D341Med (cell line): ENCODE measurements at places on chromosomes 7 and 10.

- DNase-seq, result no peak
These were observed 87.2 kb upstream of the A1CF start for GRCh38 chr10:50972591-50972990.

GRCh38 chr7:96679886-96680285 is 29.8 kb downstream of the SEM1 start:
- DNase-seq, result no peak

DNA sequence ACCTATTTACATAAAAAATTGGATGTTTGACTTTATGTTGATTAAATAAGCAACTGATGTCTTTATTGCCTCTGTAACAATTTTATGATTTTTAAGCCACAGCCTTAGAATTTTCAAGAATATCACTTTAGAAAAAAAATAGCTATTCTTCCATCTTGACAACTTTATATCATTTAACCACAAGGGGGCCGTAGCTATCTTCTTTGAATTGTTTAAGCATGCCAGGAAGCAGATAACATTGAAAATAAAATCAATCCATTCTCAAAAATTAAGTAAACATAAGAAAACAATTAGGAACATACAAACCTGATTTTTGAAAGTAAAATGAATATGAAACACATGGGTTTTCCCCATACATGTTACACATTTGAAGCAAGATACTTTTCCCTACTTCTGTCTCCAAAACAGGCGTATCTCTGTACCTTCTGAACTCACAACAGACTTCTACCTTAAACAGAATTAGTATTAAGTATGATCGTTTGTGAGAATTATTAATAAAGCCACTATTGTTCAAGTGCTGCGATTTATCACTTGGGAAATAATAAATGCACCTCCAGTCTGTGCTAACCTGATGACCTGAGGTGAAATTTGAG is 209.0 kb downstream of the CACNA2D1 start:
- DNase-seq, result no peak

DNA sequence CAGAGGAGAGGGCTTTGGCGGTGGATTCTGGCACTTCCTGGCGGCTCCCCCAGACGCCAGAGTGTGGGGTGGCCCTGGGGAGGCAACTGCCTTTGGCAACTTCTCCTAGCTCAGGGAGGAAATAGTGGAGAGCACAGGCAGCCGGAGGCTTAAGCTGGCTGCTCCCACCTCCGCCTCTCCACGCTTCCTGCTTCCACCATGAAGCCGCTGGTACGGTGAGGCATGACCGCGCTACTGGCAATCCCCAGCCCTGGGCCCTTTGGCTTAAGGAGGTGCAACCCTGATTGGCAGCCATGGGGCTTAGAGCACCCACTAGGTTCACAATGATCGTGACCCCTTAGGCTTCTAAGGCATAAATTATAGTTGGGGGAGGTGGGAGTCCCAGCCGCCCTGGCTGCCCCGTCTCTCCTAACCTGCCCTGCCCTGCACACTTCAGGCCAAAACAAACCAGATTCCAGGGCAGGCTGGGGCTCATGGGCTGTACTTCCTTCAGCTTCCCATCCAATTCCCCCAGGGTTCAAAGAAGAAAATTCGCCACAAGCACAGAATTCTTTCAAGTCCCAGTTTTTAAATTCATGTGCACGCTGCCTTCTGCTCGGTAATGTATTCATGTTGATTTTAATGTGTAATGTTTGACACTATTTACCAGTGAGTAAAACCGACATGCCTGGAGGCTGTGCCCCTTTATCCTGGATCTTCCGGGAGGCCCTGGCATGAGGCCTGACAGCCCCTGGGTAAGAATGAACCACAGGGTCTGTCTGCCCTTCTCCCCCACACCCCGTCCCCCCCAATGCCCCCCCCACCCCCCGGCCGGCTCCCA is 90.7 kb upstream of the LRRC4 start:
- no peak for DNase-seq

DNA sequence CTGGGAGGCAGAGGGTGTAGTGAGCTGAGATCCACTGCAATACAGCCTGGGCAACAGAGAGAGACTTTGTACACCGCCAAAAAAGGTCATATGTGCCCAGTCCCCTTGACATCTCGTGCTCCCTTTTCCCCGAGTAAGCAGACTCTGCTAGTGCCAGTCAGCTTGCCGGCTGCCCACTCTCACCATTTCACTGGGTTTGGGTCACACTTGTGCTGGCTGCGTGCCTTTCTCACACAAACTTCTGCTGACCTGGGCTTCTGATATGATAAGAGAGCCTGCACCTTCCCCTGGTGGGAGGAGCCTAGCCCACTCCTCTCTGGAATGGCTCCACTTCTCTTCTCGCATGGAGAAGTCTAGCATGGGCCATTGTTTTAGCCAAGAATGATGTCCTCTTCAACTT is 53.4 kb downstream of the MPP7 start:
- DNase-seq, result no peak

DNA sequence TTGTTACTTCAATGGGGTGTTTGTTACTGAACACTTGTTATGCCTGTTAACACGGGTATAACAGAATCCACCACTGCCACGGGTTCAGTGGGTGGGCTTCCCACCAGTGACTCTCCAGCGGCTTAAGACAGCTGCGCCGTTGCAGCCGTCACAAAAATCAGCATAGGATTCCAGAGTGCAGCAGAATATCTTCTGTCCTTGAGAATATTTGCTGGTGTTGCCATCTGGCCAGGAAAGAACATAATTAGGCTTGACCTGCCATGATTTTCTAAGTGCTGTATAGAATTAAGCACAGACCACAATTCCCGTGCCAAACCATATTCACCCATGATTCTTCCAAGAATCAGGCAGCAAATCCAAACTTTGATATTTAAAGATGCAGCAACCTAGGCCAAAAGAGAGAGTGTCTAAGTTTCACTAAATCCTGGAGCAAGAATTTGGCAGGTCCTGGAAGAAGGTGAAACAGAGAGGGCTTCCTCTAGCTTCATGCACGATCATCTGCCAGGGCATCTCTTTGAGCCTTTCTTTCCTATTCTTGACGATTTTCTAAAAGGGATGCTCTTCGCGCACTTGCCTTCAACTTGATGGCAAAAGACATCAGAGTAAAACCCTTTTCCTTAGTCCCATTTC is 95.0 kb downstream of the FRMD4A start:
- DNase-seq, result no peak

- no peak for DNase-seq
These were observed 13.8 kb downstream of the AKR1C3 start for GRCh38 chr10:5107860-5108526.

GRCh38 chr7:28243861-28244260 is 63.3 kb upstream of the JAZF1 start:
- no peak for DNase-seq

DNA sequence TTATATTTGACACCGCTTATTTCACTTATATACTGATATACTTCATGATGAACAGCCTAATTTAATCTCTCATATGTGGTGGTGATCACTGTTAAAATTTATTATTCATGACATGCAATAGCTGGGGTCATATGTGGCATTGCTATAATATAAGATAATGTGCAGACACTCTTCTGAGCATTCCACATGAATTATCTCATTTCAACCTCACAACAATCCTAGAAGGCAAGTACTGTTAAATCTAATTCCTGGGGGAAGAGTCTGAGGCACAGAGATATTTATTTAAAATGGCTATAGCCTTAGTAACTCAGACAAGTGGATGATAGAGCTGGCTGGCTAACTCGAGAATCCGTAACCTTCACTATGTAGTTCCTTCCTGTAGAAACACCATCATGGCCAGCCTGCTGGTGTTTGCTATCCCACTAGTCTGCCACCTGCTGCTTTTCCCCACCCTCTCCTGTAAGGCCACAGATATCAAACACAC is 46.6 kb upstream of the A1CF start:
- no peak for DNase-seq

- DNase-seq, result no peak
These were observed 39.6 kb upstream of the SLC16A12 start for GRCh38 chr10:89575031-89575430.

DNA sequence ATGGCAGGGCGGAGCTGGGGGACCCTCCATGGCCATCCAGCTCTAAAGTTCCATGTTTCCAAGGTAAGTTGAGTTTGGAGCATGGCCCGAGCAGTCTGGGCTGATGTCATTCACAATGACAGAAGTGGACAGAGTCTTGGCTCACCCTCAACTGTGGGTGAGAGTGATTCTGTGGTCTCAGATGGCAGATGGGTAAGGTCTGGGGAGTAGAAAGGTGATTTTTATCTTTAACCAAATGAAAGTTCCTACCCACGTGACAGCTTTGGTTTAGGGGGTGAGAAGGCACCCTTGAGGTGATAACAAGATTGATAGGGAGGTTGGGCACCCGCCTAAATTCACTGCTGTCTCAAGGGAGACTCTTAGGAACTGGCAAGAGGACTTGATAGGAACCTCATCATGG is 57.6 kb upstream of the PDZD8 start:
- DNase-seq, result no peak

GRCh38 chr7:2399848-2400587 is 3.4 kb upstream of the CHST12 start:
- DNase-seq, result no peak

DNA sequence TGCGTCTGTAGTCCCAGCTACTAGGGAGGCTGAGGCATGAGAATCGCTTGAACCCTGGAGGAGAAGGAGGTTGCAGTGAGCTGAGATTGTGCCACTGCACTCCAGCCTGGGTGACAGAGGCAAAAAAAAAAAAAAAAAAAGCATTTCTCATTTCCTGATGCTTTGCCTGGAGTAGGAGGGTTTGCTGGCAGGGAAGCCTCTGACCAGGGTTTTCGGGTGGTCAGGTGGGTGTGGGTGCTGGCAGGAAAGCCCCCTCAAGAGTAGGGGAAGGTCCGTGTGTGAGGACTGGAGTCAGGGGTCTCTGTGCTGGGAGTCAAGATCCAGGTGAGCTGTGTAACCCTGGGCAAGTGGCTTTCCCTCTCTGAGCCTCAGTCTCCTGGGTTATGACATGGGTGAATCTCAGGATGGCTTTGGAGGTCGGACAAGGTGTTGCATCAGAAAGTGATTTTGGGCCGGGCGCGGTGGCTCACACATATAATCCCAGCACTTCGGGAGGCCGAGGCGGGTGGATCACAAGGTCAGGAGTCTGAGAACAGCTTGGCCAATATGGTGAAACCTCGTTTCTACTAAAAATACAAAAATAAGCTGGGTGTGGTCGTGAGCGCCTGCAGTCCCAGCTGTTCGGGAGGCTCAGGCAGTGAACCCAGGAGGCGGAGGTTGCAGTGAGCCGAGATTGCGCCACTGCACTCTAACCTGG is 3.2 kb downstream of the AMZ1 start:
- no peak for DNase-seq

GRCh38 chr7:21357151-21358097 is 70.5 kb upstream of the SP4 start:
- DNase-seq, result no peak

DNA sequence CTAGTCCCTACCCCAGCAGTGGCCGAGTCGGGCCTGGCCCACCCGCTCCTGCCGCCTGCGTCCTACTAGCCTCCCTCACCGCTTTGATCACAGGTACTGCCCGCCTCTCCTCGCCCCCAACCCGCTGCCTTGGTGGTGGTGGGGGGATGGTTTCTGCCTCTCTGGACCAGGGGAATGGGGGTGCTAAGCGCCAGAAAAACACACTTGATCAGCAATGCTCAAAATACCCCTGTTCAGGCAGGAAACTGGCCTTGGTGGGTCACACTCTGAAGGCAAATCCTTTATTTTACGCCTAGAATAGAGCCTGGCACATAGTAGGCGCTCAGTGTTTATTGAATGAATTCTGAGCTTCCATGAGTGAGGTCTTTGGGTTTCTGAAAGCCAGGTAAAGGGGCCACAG is 1.0 kb upstream of the CRTAC1 start:
- DNase-seq, result no peak

- DNase-seq, result no peak
These were observed 18.6 kb upstream of the GATA3 start for GRCh38 chr10:8035641-8036470.

- DNase-seq, result peak; percentile 24
These were observed 210.9 kb downstream of the DGKB start for GRCh38 chr7:14691597-14692203.

DNA sequence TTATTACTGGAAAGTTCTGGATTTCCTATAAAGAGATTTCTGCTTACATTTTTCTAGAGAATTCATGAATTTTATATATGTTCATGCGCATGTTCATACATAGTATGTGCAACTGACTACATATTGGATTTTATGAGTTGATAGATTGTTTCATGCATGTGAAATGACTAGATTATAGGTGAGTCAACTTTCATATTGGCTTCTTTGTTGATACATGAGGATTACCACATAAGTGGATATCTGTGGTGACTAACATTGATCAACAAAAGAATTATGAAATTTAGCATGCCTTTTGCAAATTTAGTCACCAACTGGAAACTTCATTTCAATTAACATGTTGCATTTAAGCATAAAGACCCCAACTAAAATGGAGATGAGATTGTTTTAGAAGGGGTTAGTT is 99.0 kb downstream of the GNAT3 start:
- DNase-seq, result no peak

DNA sequence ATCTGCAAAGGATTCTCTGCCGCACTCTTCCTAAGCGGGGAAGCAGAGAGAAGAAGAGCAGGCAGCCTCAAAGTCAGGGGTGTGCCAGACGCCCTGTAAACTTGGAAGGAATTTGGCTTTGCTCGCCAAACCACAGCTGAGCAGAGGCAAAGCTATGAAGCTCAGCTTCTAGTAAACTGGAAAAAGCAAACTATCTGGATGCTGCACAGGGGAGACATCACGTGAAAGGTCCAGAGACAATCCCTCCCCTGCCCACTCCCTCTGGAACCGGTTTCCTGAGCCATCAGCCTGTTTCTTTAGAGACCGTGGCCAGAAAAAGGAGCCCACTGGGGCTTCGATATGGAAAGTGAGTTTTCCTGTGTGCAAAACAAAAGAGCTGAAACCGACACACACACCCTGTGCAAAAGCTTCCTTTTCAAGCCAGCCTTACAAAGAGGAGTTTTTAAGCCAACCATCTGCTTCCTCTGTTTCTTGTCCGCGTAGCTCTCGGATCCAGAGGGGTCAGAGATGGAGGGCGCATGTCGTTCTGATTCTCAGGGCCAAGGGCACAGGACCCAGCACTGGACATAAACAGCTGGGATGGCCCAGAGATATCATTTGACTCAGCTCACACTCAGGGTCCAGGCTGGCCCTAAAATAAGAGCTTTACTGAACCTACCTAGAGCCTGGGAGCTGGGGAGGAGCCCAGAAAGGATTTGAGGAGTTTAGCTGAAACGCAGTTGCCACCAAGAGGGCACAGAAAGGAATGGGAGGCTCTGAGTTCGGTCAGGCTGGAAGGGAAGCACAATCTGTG is 58.2 kb upstream of the DNAAF5 start:
- no peak for DNase-seq

DNA sequence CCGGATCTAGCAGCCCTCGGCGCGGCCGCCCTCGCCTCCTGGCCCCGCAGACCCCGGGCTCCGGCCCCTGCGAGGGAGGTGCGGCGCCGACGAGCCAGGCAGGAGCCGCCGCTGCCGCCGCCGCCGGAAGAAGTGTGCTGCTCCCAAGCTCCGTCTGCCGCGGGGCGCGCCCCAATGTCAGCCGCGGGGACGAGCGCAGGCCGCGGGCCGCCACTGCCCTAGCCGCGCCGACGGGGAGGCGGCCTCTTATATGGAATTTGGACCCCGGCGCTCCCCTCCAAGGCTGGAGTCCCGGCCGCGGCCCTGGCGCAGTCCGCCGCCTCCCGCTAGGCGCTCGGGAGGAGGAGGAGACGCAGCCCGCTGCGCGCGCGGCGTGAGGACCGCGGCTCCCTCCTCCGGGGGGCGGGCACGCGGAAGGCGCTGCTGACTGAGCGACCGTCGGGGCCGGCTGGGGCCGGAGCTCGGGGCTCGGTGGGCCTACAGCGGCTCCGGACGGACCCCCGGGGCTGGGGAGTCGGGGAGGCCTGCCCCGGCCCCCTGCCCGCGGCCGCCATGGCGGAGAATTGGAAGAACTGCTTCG is at the start of gene TRIM8:
TSS of gene TRIM8 (plus strand) at position 414 of the 580 bp plus-strand sequence. CDS start at position 553, 139 bp downstream.
- peak; percentile 51 for DNase-seq
